Tibial artery (tissue), 4 donors: ENCODE measurements at places on chromosomes 7 and 10.
A peak's percentile ranks its signal among the peaks of the same experiment; 100 is the strongest.

- DNase-seq, result no peak
These were observed 100.9 kb upstream of the CHST15 start for GRCh38 chr10:124194199-124194824.

DNA sequence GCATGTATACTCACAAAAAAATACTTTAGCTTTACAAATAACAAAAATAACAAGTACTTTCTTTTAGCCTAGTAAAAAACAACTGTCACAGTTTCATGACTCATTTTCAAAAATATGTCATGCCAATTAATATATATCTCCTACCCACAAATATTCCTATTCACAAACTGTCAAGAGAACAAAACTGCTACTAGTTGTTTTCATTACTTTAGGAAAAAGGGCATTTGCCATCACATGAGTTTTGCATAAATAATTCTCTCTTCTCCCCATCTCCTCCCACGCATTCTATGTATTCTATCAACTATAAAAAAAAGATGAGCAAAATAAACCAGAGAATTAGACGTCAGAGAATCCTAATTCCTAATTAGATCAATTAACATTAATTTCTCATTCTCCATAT lies 87.6 kb downstream of the PIP4K2A start:
- DNase-seq, result no peak

DNA sequence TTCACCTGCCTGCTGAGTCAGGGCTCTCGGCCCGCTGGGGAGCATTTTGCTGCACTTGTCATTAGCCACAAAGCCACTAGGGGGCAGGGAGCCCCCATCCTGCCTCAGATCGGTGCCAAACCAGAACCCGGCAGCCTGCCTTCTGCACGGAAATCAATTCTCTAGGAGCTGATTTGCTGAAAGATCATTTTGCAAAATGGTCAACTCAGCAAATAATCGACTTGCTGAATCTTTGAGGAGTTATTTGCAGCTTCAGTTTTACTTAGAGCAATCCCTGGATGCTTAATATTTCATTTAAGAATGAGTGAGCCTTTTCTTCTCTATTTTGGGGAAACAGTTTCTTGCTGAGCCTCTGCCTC lies 1.7 kb upstream of the GIMAP8 start:
- DNase-seq, result peak; percentile 76

DNA sequence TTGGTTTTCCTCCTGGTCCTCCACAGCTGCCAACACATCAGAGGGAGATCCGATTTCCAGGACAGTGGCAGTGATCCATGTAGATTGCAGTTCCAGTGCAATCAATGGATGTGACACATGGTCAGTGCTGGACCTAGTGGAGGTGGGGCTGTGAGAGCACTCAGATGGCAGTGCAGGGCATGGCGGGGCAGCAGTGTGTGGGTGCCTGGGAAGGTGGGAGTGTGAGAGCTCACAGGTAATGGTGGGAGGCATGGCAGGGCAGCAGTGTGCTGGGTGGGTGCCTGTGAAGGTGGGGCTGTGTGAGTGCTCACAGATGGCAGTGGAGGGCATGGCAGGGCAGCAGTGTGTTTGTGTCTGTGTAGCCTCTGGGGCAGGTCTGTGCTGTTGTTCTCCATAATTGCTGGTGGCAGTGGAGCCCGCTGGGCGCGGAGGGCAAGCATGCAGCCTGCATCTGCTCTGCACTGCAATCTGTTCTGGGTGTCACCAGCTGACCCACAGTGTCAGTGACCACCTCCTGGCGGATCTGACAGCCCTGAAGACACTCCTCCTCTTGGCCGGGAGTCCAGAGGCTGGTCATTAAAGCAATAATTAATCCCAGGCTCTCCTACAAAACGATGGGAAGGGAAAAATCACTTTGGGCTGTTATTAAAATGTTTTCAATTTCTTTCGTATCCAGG lies 8.6 kb upstream of the ADARB2 start:
- no peak for DNase-seq

- DNase-seq, result no peak
These were observed 113.1 kb downstream of the ZMIZ1 start for GRCh38 chr10:79181698-79182521.

- no peak for DNase-seq
These were observed 319.4 kb downstream of the WDR37 start for GRCh38 chr10:1375346-1376170.

DNA sequence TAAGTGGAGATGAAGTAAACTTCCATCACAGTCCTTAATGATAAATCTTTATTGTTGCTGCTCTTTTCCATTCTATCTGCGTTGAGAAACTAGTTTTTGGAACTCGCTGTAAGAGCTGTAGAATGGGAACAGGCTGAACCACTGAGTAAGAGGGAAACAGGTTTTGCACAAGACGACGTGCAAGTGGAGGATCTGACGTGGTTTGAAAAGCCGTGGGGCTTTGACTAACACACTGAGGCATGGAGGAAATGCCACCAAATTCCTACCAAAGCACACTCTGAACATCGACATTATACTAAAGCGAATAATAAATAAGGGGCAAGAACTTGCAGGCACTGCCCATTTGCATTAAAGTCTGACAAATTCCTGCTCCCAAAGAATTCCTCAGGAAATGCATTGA lies 160.6 kb downstream of the KLF6 start:
- no peak for DNase-seq

DNA sequence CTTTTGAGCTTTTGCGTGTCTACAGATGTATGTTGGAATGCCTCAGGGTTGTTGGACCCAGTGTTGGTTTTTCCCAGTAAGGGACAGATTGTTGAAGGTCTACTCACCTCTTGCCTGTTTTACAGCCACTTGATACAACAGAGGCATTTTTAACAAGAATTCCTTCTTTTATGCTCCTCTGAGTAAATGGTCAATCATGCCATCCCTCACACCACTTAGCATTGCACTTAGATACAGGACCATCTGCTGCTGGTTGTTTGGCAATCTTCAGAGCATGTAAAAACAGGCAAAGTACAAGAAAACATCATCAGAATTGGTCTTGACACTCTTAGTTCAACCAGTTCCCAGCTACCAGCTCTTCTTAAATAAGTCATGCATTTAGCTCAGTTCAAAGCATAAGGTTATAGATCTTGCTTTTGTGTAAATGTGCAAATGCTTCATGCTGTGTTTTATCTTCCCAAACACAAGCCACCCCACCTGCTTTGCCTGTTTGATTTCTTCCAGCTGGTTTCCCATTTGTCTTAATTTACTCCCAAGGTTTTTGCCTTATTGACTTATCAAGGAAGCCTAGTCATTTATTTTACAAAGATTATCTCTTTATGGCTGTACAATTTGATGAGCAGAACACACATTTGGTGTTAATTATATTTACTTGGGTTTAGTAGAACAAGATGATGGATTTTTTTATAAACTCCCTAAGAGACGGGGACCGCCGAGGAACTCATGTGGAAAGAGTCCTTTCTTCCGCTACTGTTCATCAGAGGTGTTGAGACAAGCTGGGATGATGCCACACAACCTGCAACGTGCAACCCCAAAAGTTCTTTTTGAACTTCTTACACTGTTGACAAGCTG lies 136.6 kb downstream of the AHR start:
- no peak for DNase-seq

DNA sequence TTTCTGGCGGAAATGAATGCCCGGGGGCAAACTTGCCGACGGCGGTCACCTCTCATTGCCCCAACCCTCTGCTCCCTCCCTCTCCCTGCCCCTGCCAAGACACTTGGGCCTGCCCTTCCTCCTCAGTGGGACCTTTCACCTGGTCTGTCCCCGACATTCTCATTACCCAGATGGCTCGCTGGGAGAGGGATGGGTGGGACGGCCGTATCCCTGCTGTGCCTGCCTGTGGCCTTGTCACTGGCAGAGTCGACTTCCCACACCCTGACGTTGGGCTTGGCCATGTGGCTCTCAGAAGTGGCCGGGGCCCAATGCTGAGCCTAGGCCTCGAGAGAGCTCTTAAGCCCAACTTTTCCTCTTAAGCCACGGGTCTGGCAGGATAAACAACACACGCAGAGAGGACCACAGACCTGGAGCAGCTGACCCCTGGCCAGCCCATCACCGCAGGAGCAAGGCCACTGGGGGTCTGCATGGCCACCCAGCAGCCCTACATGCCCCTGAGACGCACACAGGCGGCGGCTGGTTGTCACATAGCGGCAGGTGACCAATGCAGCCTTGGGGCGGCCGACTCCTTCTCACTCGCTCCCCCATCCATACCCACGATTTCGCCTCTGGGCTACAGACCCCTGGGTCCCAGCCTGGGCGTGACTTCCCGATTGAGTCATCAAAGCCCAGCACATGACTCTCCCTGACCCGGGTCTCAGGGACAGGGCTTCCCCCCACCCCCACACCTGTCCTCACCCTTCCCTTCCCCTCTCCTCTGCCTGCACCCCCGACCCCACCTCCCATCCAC lies 40.1 kb downstream of the SLC29A4 start:
- DNase-seq, result no peak

- DNase-seq, result no peak
These were observed 228.0 kb downstream of the CACNB2 start for GRCh38 chr10:18368273-18368672.

DNA sequence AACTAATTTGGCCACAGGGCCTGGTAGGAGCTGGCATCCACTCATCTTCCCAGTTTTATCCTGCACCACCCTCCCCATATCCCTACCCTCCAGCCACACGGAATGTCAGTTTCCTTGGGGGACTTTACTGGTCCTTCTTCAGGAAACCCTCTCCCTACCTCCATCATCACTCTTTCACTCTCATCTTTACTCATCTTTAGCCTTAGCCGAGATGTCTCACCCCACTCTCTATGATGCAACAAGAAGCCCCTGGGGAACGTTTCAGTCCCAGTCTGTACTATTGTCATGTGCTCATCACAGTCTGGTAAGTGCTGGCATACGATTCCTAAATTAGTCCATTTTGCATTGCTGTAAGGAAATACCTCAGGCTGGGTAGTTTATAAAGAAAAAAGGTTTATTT lies 34.9 kb upstream of the TMEM248 start:
- DNase-seq, result no peak

DNA sequence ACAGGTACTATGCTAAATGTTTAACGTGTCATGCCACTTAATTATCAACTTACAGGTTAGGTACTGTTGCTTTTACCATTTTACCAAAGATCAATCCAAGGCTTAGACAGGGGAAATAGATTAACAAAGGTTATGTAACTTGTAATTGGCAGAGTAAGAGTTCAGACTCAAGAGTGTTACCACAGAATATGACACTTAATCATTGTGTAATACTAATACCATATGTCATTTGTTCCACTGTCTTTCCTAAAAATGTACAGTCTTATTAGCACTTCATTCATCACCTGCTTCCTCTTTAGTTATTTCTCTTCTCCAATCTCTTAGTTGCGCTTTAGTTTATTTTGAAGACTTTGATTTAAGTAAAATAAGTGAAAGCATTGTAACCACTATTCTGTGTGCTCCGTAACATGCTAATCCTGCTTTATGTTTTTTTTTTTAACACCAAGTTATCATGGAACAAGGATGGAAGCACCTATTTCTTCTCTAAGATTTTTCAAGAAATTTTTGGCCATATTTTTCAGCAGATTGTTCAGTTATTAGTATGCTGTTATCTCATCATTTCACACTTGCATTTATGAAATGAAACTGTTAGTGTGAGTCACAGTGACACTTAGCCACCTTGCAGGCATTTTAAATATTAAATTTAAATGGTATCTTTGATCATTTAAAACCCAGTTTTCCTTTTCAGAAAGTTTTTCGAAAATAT lies 197.3 kb downstream of the PHF14 start:
- DNase-seq, result no peak
